Activated CD4-positive, alpha-beta T cell treated with anti-CD3 and anti-CD28 coated beads for 24 hours (primary cell): ENCODE measurements at places on chromosomes 11 and 22.

DNA sequence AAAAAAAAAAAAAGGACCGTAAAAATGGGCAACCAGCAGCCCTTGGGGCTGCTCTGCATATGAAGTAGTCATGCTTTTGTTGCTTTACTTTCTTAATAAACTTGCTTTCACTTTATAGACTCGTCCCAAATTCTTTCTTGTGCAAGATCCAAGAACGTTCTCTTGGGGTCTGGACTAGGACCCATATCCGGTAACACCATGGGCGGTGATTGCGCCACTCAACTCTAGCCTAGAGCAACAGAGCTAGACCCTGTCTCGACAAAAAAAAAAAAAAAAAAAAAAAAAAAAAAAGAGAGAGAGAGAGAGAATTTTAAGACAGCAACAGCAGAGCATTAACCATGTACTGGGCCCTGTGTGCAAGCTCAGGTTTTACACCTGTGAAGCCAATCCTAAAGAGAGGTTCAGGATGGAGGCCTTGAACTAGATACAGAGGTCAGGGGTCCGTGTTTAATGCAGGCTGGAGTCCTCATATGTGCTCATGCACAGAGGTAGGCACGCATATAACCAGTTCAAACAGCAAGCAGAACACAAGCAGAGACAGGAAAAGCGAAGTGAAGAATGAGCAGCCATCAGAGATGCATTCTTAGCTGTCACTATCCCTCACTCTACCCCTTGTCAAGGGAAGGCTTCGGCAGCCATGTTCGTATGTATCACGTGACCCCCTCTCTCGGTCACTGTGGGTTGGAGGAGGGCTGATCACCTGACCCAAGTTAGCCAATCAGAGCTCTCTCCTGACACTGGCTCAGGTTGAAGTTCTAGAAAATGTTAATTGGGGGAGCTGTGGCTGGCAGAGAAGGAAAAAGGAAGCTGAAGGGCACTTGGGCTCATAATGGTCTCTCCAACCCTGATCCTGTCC lies 16.7 kb upstream of the SYT12 start:
- DNase-seq: no peak

GRCh38 chr11:95699631-95700470 lies 89.7 kb downstream of the FAM76B start:
- DNase-seq: no peak

GRCh38 chr11:103959279-103959942 lies 77.0 kb upstream of the DDI1 start:
- no peak for DNase-seq

DNA sequence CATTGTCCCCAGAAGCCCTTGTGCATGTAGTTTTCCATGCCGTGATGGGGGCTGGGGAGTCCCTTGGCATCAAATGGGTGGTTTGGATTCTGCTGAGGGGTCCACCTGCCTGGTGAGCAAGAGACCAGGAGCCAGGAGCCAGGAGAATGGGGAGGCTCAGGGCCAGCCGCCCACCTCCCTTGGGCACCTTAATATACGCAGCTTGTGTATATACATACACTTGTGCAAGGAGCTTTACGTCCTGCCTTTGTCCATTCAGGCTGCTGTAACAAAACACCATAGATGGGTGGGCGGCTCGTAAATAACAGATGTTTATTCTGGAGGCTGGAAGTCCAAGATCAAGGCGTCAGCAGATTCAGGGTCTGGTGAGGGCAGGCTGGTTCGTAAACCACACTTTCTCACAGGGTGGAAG lies 62.5 kb downstream of the SMIM38 start:
- DNase-seq: no peak

DNA sequence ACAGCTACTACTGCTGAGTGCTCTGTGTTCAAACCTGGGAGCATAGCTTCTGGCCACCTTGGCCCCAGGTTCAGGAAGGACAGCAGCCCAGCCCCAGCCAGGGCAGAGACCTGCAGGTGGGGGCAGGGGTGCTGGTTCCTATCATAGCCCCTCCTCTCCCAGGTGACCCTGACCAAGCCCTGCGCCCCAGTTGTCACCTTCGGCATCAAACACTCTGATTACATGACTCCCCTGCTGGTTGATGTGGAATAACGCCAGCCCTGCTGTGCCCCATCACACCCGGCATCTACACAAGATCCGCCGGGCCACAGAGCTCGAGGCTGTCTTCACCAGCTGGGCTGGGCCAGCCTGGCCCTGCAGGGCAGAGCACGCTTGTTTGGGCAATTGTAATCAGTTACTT lies 6.9 kb downstream of the SCGB1C1 start:
- no peak for DNase-seq

DNA sequence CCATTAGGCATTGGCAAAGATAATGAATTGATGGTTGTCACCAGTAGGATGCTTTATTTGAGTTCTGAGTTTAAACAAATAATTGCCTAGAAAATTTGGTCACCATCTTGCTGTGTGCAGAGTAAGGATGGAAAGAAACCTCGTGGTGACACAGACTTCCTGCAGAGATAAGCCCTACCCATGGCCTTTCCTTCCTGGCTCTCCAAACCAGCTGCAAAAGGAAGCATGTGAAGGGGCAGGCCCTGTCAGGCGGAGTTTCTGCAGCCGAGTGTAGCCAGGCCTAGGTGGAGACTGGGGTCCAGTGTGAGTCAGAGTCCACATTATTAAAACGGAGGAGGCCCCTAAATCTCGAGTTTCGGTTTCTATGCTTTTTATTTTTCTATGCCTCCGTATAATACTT lies 83.1 kb upstream of the ADSL start:
- no peak for DNase-seq

DNA sequence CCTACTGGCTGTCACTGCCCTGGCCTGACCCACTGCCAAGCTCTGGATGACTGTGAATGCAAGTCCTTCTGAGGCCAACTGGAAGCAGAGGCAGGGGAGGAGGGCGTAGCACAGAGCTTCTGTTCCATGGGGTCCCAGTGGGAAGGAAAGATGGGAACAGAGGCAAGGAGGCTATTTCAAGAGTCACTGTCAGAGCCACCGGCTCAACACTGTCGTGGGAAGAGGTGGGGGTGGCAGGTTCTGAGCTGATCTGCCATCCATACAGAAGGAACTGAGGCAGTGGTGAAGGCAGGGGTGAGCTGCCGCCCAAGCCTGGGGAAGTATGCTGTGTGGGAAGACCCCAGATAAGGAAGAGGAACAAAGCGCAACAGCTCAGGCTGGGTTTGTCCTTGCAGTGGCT lies 54.7 kb downstream of the SGSM3 start:
- no peak for DNase-seq

DNA sequence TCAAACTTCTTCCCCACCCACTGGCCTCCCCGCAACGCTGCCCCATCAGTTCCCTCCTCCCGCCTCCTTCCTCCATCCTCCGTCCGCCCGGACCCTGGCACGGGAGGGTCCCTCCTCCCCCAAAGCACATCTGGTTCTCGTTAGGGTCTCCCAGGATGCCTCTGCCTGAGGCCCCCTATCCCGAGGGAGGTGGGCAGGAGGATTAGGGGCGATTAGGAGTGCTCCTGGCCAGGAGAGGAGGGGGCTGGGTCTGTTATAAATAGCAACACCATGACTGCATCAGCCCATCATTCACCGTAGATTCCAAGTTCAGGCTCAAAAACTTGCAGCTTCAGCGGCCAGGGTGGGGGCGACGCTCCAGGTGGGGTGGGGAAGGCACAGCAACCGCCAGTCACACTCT lies 10.4 kb downstream of the MYRF start:
- no peak for DNase-seq

GRCh38 chr11:2329551-2329950 lies 27.7 kb downstream of the TSPAN32 start:
- DNase-seq: no peak

- no peak for DNase-seq
Observed at GRCh38 chr22:28903729-28904128, 20.4 kb downstream of the ZNRF3 start.

DNA sequence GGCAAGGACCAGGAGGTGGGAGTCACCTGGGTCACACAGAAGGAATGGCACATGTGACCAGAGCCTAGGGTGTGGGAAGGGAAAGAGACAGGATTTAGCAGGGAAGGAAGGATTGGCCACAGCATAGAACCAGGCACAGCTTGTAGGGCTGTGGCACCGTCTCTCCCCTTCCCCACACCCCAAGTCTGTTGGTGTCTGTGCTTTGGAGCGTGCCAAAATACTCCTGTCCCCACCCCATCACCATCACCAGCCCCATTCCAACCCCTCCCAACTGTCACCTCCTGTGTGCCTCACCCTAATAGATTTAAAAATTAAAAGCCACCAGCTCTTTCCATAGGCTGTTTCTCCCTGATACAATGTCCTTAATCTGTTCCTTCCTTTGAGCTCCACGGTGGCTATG lies 18.2 kb downstream of the SGSM1 start:
- DNase-seq: no peak

- DNase-seq: no peak
Observed at GRCh38 chr22:29727131-29727523, 7.3 kb downstream of the CABP7 start.

GRCh38 chr22:45784357-45785277 lies 113.0 kb downstream of the ATXN10 start:
- no peak for DNase-seq

- DNase-seq: no peak
Observed at GRCh38 chr22:43435851-43436811, 24.3 kb downstream of the MPPED1 start.

DNA sequence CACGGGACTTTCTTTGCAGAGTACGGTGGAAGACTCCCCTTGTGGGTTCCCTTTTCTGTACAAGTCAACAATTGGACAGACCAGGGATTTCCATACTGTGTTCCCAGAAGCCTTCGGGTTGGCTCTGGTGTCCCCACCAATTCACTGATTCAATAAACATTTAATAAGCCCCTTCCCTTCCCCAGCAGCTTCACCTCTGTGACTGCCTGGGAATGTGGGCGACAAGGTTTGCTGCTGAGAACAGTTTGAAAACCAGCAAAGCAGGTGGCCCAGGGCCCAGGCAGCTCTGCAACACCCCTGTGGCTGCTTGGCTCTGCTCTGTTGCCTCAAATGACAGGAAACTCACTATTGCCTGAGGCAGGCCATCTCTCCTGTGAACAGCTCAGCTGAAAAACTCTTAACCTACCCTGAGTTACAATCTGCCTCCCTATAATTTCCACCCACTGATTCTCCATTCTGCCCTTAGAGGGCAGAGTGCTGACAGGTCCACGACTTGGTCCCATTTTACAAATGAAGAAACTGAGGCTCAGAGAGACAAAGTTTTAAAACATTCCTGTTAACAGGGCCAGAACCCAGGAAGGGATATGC lies 10.4 kb downstream of the ADORA2A start:
- no peak for DNase-seq

DNA sequence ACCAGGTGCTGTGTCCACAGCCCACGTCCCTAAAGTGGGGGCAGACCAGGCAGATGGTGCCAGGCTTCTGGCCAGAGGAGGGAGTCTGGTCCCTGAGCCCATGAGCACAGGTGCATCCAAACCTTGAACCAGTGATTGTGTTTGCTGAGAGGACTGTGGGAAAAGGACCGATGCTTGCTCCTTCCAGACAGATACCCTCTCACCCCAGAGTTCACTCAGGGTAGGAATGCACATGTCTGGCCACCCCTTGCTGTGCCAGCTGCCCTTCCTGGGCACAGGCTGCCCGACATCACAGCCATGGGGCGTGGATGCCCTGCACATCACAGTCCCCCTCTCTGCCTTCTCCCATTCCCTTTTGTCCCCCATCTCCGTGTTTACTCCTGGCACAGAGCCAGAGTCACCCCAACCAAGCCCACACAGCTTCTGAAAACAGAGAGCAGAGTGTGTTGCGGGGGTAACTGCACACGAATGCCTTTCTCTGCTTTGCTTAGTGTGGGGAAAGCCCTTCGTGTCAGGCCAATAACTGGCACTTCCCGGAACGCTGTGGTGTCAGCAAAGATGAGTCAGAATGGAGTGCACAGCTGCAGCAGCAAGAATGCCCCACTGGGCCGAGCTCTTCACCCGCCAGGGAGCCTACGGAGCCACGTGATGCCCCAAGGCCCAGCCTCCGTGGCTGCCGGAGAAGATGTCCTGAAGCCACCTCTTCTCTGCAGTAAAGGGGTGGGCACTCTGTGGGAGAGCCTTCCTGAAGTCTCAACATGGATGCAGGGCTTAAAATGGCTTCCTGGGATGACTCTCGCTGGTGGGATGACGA lies 7.6 kb downstream of the CARS1 start:
- peak; percentile 40 for DNase-seq
